DMS79 treated with DMSO at 0.1 percent for 48 hours (cell line): ENCODE measurements at places on chromosomes 5 and 9.

DNA sequence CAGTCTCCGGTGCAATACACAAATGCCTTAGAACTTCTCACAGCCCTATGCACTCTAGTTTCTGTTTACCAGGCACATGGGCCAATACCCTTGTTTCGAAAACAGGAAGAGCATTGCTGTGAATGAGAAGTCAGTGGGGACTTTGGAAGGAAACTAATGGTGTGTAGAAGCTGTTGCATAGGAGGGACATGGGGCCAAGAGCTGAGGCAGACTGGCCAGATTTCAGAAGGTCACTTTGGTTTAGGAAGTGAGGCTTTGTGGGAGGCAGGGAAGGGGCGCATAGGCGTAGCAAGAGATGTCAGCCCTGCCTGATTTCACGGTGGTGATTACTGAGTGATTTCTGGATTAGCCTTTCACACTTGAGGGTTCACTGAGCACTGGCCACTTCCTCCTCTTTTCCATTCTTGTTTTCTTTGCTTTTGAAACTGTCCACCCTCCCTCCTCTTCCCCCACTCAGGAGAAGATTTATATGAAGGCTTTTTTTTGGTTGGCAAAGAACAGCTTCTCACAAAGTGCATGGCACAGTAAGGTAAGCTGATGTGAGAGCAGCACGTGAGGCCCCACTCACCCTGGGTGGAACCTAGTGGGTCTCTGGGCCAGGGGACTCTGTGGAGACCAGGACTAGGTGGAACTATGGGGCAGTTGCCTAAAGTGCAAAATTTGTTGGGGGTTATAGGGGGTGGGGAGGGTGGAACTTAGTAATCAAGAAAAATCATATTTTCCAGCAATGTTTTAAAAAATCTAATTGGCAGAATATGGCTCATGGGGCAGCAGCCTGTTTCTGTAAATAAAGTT, 6.1 kb upstream of the TMEM252 start:
- DNase-seq: no peak

DNA sequence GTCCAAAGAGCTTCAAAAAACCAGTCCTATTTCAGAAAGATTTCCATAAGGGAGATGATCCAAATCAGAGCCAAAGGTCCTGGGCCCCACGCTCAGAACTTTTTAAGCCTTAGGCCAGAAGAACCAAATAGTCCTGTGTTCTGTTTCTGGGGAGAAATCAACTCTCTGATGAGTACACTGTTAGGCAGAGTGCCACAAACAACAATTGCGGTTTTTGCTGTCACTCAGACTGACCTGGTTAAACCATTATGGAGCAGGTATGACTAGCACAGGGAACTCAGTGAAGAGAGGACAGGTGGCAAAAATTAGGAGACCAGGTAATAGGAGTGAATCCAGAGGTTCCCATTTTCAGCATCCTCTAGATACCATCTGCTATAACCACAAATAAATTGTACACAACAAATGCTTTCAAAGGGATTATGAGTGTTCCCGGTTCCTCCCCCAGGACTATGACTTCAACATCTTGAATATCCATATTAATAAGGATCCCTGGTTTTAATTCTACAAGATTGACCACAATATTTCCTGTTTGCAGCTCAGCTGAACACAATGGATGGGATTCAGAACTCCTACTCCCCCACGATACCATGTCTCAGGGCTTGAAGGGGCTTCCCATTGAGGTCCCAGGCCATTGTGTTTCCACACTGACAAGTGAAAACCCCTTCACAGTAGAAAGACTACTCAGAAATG, 52.1 kb upstream of the FREM1 start:
- DNase-seq: no peak

DNA sequence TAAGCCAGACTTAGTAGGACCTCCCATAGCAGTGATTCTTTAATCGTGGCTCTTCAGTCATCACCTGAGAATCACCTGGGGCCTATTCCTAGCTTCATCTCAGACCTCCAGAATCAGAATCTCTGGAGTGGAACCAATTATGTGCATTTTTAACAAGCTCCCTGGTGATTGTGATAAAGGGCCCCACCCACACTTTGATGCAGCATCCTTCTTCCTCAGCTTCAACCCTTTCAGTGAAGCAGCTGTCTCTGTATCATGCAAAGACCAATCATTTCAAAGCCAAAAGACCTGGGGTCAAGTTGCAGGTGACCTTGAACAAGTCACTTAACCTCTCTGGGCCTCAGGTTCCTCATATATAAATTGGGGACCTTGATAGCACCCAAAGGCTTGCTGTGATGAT, 17.1 kb downstream of the FBXO10 start:
- no peak for DNase-seq

DNA sequence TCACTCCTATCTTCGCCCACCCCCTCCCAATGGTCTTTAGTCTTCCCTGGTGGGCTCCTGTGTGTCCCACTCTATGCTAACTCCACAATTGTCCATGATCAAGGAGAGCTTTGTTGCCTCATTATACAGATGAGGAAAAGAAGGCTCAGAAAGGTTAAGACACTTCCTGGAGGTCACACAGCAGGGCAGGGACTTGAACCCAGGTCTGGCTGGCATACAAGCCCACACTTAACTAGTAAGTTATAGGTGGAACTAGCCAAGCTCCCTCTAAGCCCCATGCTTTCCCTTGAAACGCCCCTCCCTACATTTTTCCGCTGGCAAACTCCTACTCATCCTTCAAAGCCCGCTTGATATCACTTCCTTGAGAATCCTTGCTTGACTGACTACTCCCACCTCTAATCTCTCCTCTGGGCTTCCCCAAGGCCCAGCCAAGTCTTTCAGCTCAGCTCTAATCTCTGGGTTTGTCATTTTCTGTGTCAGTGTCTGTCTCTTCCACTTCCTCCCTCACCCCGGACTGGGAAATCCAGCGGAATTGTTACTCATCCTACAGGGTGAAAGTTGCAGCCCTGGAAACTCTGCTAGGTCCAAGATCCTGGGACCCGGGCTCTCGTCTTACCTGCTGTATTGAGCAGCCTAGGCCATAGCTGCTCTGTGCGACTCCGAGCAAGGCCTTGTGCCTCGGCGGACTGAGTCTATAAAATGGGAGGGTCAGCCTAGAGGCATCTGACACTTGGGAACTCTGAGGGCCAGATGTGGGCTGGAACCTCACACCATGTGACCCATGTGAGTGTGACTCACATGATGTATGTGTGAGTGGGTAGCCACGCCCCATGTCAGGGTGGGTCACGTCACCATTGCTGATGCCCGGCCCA, 144.5 kb downstream of the GAPVD1 start:
- no peak for DNase-seq

DNA sequence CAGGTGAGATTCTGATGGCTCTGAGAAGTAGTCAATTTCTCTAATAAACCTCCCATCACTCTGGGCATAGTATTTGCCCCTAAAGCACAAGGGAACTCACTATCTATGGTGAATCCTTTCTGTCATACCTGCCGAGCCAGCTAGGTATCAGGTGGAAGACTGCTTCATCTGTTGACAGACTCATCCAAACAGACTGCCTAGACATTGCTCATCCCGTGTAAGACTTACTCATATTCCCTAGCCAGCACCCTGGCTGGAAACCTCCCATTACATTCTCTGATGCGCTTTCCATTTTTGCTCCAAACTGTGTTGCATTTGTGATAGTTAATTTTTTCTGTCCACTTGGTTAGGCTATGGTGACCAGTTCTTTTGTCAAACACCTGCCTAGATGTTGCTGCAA, 595.9 kb downstream of the DNAH5 start:
- DNase-seq: no peak

GRCh38 chr5:39543335-39543734, 118.6 kb upstream of the DAB2 start:
- no peak for DNase-seq

- no peak for DNase-seq
Observed at GRCh38 chr5:107487056-107487542, 183.6 kb downstream of the EFNA5 start.

DNA sequence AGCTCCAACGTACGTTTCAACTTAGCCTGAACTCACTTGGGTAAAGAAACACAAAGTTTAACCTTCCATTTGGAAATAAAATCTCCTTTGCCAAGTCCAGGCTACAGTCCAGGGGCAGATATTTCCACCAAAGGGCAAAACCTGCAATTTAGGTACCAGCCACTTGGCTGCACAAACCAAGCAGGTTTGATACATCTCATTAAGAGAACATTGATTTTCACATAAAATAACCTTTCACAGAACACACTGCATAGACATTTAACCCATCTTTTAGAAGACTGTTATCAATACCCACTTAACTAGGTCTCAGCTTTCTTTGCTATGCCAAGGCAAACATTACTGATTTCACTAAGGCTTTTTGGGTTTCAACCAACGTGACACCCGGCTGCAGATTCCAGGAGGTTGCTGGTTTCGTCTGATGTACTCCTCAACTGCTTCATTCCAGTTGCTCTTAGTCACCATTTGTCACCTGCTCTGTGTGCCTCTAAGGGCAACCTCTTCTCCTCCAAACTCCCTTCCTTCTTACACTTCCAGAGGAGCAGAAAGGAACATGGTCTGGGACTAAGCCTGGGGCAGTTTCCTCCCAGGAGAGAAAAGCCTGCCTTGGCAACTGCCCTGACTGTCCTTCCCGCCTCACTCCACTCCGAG, 67.1 kb downstream of the EPB41L4B start:
- peak; percentile 45 for DNase-seq

DNA sequence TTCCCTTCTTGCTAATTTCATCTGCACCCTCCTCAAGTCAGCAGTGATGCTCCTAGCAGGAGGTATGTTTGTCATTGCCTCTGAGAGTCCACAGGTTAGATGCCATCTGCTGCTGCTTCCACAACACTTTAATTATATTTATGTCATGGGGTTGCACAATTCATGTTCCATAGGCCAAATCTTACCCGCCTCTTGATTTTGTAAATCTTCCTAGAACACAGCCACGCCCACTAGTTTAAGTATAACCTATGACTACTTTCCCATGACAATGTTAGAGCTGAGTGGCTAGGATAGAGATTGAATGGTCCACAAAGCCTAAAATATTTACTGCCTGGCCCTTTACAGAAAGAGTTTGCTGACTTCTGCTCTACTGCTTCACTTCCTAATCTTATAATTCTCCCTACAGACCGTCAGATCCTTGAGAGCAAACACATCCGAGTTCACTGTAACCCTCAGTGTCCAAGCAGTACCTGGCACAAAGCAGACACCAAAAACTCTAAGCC, 21.1 kb downstream of the LIFR start:
- peak; percentile 11 for DNase-seq

DNA sequence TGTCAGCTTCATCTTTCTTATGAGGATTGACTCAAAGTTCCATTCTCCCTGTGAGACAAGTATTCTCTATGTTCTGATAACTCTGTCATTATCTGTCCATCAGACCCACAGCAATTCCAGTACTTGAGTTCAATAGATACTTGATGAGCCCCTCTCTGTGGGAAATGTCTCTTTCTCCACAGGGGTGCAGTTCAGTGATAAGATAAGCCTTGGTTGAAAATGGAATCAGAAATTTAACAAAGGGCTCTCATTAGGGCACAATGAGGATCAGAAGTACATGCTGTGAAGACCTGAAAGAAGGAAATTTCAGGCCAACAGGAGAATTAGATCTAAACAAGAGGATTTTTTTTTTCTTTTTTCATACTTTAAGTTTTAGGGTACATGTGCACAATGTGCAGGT, 737.3 kb downstream of the MTRR start:
- DNase-seq: no peak

GRCh38 chr9:18855656-18856055, 177.4 kb downstream of the SAXO1 start:
- no peak for DNase-seq

DNA sequence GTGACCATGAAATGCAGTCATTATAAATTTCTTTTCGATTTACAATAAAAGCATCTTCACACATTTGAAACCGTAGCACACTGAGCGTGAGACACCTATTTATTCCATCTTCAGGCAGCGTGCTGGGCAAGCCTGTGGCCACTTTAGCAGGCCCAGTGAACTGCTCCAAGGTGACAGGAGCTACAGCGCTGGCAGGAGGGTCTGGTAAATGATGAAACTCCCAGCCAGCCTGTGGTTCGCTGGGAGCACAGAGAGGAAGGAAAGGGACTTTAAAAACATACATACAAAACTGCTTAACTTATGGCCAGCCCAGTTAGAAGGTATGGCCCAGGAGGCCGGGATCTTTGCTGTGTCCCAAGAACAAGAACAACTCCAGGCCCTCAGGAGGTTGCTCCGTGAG, 5.1 kb downstream of the RAPGEF1 start:
- DNase-seq: no peak

- DNase-seq: no peak
Observed at GRCh38 chr5:29229461-29229860, 1964.0 kb upstream of the CDH6 start.
